Activated CD4-positive, alpha-beta T cell treated with anti-CD3 and anti-CD28 coated beads for 24 hours (primary cell): ENCODE measurements at places on chromosomes 3 and 15.

DNA sequence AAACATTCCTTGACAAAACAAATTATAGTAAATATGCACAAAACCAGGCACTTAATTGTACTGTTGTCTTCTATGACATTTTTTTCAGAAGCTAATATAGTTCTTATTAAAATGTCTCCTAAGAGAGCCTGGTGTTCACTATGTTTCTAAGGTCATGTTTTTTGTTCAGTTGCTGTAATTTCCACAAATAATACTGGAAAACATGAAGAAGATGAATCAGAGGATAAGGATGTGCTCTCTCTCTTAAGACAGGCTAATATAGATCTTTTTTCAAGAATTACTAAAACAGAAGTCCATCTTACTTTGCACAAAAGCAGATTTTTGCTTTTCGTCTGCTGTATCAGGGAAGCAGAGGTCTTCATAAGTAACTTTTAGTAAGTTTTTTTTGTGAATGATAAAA is 823.0 kb upstream of the NECTIN3 start:
- DNase-seq = no peak

- no peak for DNase-seq
These were observed 12.8 kb downstream of the SNAP23 start for GRCh38 chr15:42508263-42508690.

GRCh38 chr3:115563984-115564383 is 59.3 kb upstream of the GAP43 start:
- DNase-seq = no peak

DNA sequence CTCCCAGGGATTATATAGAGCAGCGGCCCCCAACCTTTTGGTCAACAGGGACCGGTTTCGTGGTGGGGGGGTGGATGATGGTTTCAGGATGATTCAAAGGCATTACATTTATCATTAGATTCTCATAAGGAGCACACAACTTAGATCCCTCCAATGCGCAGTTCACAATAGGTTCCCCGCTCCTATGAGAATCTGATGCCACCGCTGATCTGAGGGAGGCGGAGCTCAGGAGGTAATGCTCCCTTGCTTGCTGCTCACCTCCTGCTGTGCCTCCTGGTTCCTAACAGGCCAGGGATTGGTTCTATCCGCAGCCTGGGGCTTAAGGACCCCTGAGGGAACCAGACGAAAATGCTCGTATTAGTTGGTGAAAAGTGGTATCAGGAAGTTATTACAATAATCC is 1.3 kb upstream of the HACD2 start:
- DNase-seq = peak; percentile 16

- DNase-seq = no peak
These were observed 122.4 kb downstream of the THSD4 start for GRCh38 chr15:71237456-71238188.

GRCh38 chr3:161028555-161029153 is 76.5 kb downstream of the B3GALNT1 start:
- no peak for DNase-seq

DNA sequence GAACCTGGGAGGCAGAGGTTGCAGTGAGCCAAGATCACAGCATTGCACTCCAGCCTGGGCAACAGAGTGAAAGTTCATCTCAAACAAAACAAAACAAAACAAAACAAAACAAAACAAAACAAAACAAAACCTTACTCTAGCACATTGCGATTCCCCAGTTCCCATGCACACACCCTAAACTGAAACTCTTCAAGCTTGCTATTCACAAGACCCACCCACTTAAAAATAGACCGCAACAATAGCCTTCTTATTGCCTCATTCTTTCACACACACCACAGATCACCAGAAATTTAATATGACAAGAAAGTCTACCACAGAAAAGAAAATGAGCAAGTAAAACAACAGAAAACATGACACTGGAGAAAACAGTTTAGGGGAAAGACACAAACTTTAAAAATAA is 598.4 kb downstream of the FHIT start:
- no peak for DNase-seq

DNA sequence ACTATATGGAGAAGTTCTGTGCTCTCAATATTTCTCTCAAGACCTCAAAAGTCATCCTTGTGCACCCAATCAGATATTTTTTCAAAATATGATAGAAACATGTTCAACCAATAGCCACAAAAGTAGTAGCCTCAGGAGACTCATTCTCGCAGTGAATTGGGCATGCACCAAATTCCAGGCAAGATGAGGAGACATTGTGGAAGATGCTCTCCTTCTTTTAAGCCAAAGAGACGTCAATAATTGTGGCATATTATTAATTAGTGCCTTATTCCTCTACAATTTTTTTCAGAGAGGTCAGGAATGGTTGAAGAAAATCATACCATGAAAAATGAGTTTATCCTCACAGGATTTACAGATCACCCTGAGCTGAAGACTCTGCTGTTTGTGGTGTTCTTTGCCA is at the start of gene OR5K2:
TSS of gene OR5K2 (plus strand) at position 301 of the 400 bp plus-strand sequence. CDS start at position 301, 0 bp downstream.
- no peak for DNase-seq

DNA sequence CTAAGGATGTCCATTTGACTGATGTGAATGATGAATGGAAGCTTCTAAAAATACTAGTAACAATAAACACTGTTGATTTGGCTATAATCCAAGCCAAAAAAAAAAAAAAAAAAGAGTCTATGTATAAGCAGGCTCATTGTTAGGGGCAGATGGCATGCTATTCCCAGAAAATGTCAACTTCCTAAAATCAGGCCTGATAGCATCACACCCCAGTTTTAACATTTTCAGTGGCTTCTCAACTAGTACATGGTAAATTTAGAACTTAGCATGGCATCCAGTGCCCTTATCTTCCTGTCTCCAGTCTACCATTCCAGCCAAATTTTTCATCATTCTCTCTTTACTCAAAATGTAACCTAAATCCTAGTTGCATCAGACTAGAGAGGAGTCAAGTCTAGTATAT is 288.2 kb upstream of the ZNF385D start:
- DNase-seq = no peak

DNA sequence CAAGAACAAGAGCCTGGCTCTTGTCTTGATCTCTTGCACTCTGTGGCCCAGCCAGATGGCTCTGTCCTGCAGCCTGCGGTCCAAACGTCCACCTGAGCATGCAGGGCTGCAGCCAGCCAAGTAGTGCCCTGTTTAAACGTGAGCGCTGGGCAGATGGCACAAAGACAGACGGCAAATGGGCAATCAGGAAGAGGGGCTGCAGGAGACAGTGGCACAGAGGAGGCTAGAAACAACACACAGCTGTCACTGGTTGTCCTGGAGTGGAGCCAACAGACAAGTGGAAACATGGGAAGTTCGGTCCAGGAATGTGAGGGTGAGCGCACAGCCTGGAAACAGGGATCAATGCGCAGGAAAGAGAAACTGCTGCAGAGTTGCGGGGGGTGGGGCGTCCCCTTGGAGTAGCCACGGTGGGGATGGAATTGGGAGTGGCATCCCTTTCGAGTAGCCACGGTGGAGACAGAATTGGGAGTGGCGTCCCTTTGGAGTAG is 10.7 kb upstream of the ZXDC start:
- DNase-seq = no peak

GRCh38 chr3:24088782-24089181 is 143.7 kb downstream of the NR1D2 start:
- no peak for DNase-seq

GRCh38 chr3:145355206-145355605 is 805.8 kb downstream of the PLOD2 start:
- no peak for DNase-seq

DNA sequence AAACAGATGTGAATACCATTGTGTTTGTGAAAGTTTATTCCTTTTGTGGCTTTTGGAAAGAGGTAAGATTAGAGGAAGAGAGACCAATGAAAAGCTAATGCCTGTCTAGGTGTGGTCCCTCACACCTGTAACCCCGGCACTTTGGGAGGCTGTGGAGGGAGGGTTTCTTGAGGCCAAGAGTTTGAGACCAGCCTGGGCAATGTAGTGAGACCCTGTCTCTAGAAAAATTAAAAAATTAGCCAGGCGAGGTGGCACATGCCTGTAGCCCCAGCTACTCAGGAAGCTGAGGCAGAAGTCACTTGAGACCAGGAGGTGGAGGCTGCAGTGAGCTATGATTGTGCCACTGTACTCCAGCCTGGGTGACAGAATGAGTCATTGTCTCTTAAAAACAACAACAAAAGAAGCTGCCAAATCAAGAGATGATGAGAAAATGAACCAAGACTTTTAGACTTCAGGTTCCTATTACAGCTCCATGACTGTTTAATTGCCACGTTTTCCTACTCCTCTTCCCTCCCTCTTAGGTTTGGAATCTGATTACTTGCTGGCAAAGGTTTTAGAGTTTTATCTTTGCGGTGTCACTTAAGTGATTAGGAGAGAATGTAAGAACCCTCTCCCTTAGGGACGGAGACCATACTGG is 68.7 kb downstream of the CGNL1 start:
- no peak for DNase-seq

DNA sequence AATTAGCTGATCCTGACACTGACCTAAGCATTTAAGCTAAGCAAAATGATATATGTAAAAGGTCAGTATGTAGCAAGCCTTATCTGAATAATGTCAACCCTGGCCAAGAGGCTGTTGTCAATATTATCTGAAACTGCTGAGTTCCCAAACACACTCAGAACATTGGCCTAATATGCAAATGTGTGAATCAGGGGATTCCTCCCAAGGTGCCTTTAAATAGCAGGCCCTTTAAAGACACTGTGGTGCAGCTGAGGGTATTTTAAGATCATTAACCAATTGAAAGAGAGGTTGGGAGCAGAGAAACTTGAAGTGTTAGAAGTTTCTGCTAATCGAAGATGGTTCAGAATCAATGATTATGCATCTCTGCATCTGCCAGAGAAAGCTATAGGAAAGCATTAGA is 207.0 kb downstream of the NTRK3 start:
- DNase-seq = no peak

DNA sequence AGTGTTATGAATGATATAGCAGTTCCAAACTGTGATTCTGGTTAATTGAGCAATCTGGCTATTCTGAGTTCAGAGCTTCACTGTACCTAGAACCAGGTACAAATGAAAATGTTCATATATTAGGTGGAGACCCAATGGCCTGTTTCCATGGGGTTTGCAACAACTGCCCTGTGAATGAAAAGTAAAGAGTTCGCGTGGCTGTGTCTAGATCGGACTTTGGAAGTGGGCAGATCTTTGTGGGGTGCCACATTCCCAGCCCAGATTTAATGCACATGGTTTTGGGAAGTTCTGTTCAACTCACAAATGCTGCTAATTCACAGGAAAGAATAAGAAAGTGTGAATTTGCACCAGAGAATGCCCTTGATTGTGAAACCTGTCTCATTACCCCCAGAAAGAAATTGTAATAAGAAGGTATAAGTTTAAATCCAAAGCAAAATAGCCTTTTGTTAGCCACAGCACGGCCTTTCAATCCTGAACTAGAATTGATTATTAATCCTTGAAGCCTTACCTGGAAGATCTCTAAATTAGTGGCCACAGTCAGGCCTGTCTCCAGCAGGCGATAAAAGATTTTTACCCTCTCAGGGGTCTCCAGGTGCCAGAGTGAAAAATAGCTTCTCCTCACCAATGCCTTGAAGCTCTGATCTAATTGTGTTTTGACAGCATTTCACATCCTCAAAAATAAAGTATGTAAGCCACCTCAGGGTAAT is 22.6 kb downstream of the WHAMM start:
- no peak for DNase-seq

- no peak for DNase-seq
These were observed 26.2 kb downstream of the SLC12A8 start for GRCh38 chr3:125186261-125186787.

- peak; percentile 57 for DNase-seq
These were observed 399 bp downstream of the MYO9A start for GRCh38 chr15:72117486-72118016.

DNA sequence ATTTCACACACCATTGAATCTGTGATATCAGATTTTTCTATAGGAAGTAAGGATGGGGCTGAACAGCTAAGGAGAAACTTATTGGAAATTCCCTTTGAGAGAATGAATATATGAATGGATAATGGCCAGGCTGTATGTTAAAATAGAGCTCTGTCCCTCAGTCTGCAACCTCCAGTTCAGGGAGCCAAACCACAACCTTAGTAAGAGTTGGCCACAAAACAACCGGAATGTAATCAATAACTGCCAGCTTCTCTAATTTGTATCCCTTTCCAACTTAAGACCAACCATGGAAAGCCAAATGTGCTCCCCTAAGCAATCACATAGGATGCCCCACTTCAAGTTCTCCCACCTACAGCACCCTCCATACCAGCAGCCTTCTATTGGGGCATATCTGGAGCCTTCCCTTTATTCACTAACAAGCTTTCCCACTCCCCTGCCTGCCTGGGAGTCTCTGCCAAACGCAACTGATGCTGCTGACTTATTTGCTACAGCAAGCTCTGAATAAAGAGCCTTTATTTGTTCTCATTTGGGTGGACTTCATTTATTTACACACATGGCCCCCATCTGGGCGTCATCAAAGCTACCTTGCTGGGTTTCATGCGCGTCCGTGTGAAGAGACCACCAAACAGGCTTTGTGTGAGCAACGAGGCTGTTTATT is 75.4 kb upstream of the LARS2 start:
- no peak for DNase-seq

DNA sequence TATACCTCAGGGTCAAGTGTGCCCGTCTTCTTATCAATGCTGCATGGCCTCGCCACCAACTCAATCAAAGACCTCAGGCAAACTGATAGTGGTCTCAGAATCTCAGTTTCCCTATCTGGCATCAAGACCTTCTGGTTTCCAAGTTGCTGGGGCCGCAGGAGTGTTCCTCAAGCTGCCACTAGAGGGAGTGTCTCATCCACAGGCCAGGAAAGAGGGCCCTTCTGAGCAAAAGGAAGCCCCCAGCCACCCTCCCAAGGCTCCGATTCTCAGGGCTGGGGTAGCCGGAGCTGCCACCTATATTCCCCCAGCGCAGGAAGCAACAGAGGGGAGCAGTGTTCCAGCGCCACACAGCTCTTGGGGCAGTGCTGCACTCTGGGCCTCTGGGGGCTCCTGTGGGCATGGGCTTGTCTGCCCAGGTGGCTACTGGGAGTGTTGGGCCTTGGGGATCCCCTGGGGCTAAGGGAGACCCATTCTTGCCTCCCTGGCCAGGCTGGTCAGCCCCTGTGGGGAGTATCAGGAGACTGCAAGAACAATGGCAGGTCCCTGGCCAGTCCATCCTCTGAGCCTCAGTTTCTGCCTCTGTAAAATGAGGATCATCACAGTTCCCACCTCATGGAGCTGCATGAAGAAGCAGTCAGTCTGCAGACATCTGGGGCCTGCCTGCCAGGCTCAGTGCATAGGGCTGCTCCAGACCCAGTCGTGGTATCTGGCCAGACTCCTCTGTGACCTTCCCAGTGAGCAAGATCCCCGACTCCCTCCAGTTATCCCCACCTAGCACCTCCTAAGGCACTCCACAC is 23.4 kb upstream of the SEC13 start:
- peak; percentile 45 for DNase-seq

DNA sequence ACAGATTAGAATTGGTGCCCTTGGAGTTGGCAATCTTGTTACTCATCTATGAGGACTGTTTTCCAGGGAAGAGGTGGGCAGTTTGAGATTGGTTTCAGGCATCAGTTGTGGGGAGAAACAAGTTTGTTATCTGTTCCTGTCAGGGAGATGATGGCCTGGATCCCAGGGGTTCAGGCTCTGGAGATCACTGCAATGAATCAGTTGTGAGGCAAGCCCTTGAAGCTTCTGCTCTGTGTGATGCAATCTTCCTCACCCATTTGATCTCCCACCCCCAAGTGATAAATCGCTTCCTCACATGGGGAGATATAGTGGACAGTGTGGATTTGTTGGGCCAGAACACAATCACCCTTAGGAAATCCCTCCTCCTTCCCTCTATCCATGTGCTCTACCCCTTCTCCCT is 276.6 kb upstream of the LRTM1 start:
- DNase-seq = no peak

GRCh38 chr3:193693774-193694173 is 100.8 kb downstream of the OPA1 start:
- DNase-seq = no peak

- no peak for DNase-seq
These were observed 101.8 kb upstream of the ARL6 start for GRCh38 chr3:97662762-97663161.

GRCh38 chr15:98524838-98525660 is 123.3 kb upstream of the IGF1R start:
- DNase-seq = no peak
